ENCODE measurements at places on chromosomes 7 and 10.

DNA sequence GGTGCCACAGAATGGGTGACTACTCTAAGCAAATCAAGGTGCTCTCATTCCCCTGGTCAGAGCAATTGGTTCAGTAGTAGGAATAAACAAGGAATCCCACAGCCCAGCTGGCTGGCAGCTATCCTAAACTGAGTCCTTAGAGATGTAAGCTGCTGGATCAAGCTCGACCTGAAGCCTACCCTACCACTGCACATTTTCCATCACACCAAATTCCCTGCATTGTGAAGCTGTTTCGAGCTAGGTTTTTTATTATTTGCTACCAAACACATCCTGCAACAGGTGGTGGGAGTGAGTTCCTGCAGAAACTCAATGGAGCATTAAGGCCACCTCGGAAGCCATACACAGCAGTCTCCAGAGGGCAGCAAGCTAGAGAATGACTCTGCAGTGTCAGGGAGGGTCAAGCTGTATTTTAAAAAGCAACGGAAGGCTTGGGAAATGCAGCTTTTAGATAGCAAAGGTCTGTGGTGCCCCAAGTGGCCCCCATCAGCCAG is 33.7 kb upstream of the TNRC18 start:
- no peak for DNase-seq

DNA sequence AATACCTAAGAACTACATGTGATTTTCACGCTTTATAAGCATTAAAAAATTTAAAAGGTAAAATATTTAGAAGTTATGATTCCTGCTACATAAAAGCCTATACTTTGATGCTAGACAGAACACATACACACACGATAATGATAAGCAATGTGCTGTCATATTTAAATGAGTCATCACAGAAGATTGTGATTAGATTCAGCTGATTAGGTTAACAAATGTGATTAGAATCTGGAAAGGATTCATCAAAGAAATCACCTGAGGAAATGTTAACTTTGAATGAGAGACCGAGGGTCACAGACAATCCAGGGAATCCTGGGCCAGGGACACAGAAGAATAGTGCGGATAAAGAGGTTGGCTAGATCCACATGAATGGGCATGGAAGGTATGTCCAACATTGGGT is 42.0 kb upstream of the CYP2C18 start:
- no peak for DNase-seq

GRCh38 chr7:1455241-1455939 is 3.9 kb downstream of the MICALL2 start:
- DNase-seq, result no peak

GRCh38 chr10:47190802-47191450 is 109.1 kb upstream of the GDF10 start:
- no peak for DNase-seq

DNA sequence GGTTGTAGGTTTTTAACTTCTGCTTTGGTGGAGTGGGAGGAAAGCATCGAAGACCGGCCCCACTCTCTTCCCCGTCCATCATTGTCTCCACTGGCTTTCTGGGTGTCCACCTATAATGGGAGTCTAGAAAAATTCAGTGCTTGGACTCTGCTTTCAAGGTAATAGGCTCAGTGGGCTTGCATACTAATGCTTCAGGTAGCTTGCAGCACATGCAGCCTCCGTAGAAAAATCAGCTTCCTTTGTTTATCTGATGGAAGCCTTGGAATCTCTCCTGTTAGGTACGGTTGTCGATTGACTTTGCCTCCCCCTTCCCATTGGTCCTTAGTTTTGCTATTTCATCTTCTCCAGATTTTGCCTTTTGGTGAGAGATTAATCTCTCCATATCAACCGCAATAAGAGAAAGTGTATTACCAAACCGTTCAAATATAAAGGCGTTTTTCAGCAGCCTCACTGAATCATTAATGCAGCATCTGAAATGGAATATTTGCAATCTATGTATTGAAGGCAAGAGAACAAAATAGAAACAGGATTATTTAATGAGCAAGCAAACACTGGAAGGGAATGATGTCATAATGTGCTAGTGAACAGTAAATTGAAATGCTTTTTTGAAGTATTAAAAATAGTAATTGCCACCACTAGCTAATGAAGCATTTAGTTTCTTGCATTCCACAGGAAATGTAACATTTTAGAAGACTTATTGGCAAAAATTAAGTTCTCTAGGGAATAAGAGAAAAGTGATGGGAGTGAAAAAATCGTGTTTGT is 944 bp downstream of the AVL9 start:
- no peak for DNase-seq

DNA sequence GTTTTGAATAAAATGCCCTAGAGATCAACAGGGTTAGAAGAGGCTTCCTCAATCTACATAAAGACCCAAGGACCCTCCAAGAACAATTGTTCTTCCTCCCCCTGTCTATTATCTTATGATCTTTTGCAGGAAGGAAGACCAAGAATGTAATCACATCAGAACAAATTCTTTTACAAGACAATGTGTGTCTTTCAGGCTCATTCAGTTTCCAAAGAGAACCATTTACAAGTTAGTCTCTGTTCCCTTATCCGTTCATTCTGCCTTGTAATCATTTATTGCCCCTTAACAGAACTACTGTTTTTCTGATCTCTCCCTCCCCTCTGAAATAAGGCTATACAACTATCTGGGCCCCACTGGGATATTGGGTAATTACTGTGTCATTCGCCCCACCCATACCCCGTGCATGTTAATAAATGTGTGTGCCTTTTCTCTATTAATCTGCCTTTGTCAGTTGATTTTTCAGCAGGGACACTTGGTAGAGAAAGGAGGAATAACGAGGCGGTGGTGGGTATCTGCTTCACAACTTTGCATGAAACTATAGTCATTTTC is 5.7 kb upstream of the MKRN1 start:
- DNase-seq, result no peak

DNA sequence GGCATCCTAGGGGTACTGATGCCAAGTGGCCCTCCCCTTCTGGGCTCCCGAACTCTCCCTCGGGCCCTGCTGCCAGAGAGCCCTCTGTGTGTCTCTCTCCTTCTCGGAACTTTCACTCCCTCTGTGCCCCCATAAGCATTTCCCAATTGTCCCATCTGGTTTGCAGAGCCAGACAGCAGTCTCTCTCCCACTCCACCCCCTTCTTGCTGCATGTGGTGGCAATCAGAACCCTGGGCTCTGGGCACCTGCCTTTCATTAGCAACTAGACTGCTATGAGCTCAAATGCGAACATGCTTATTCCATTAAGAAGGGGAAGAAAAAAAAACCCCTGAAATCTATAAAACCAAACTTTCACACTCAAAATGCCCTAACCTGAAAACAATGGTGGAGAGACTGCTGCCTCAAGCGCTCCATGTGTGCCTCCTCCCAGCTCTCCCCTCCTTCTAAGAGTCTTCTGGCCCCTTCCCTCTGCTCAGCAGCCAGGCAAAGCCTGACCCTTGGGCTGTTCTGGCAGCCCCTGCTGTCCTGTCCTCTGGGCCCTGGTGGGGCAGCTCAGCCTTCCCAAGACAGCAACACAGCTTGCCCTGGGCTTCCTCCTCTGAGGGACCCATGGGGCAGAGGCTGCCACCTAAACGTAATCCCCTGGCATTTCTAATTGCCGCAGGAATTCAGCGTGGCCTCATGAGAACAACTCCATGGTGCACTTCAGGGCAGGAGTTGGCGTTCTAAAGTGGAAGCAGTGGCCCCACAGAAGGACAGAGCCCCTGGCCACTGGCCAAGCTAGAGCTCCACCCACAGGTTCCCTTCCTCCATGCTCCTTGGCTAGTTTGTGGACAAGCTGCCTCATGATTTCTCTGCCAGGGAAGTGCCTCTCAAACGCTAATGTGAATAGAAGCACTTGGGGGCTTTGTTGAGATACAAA is 415.4 kb downstream of the PLXNA4 start:
- no peak for DNase-seq

DNA sequence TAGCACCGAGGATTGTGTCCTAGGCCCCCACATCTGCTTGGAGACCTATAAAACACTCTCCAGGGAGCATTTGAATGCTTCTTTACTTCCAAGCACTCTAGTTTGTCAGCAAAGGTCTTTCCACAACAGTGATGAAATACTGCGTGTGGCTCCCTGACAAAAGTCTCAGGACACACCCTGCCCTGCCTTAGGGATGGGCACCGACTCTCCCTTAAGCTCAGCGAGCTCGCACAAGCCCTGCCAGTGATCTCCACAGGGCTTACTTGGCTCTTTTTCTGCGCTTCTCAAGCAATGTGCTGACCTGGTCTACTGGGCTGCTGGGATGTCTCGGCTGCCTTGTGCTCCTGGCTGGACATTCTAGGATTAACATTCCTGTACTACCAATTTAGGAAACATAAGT is 84.3 kb upstream of the MPP7 start:
- no peak for DNase-seq

DNA sequence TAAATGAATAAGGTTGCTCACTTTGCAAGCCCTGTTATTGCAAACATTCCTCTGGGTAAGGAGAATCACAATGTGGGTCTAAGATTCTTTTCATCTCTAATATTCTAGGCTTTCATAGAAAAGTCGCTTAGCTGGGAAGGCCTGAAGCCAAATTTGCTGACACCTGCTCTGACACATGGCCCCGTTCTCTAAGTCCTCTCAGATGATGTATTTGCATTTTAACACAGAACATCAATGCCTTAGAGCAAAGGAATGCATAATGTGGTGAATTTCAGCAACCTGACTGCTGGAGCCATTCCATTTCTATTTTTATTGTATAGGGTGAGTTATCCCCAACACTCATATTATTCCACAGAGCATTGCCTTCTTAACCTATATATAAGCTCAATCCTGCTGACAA is 682.1 kb upstream of the NRP1 start:
- DNase-seq, result no peak

DNA sequence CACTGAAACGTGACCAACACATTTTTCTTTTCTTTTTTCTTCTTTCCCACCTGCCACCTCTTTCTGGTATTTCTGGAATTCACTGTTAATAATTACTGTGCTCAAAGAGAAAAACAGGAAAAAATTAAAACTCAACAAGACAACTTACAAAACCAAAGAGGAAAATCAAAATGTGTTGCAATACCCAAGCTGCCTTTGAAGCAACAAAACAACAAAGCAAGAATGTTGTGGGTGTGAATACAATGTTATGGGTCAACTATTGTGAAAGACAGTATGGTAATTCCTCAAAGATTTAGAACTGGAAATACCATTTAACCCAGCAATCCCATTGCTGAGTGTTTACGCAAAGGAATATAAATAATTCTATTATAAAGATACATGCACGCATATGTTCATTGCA is 415.1 kb downstream of the GFRA1 start:
- DNase-seq, result no peak

DNA sequence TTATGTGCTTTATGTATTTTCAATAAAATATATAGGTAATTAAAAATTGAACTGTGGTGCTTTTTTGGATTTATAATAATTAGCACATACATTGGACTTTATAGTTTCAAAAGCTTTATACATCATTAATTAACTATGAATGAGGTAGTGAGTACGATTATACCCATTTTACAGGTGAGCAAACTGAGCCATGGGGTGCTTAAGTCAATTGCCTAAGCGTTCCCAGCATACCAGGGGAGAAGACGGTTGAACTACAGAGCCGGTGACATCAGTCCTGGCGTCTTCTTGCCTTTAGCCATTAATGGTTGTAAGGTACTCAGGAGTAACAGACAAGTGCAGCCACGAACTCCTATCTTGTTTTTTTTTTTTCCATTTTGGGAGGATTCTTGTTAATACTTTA is 172.8 kb downstream of the GATA3 start:
- no peak for DNase-seq

GRCh38 chr7:93165447-93165846 is 17.3 kb upstream of the SAMD9L start:
- no peak for DNase-seq

GRCh38 chr7:50149369-50149768 is 56.3 kb upstream of the ZPBP start:
- no peak for DNase-seq

- DNase-seq, result no peak
Observed at GRCh38 chr7:129122078-129122750, 22.3 kb upstream of the TSPAN33 start.

DNA sequence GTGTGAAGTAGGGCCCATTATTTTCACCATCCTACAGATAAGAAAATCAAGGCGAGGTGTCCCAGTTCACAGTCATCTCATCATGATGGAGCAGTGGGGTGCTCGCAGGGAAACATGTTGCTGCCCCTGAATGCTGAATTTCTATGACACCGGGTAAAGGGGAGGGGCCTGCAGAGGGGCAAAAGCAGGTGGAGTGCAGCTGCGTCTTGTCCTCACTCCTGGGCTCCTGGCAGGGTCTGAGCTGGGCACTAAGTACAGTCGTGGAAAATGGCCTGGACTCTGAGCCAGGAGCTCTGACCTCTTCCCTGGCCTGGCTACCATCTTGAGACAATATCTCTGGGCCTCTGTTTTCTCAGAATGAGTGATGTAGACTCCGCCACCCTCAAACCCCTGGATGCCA is 253.1 kb upstream of the PITRM1 start:
- no peak for DNase-seq

GRCh38 chr7:40570223-40570622 is 435.4 kb downstream of the SUGCT start:
- DNase-seq, result no peak

GRCh38 chr10:12466704-12467305 is 117.5 kb downstream of the CAMK1D start:
- no peak for DNase-seq

GRCh38 chr7:47764746-47765145 is 182.8 kb upstream of the TNS3 start:
- DNase-seq, result no peak

GRCh38 chr7:4878336-4879335 is 4.9 kb downstream of the RADIL start:
- DNase-seq, result no peak
